Stimulated activated effector memory CD8-positive, alpha-beta T cell treated with anti-CD3 and anti-CD28 coated beads, Interleukin-12 subunit alpha, Interleukin-12 subunit beta, amount 100 ng/mL, for 72 hours (primary cell): ENCODE measurements at places on chromosomes 7 and 10.

DNA sequence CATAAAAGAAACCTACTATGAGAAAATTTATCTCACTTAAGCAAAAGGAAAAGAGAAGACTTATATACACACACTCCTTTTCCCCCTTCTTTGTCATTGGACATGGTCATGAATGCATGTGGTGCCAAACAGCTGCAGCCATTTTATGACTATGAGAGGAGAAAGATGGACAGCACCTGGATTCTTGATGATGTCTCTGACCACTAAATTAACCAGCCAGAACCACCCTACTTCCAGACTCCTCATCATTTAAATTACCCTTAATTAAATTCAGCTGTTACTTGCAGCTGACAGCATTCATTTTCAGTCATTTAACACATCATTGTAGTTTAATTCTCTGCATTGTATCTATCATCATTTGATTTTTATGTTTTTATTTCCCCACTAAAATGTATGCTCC lies 379.0 kb upstream of the HPS1 start:
- no peak for DNase-seq

- no peak for DNase-seq
Measured at GRCh38 chr7:3215624-3216585, 85.1 kb upstream of the SDK1 start.

GRCh38 chr10:53166325-53166724 lies 393.7 kb upstream of the MBL2 start:
- DNase-seq: no peak

DNA sequence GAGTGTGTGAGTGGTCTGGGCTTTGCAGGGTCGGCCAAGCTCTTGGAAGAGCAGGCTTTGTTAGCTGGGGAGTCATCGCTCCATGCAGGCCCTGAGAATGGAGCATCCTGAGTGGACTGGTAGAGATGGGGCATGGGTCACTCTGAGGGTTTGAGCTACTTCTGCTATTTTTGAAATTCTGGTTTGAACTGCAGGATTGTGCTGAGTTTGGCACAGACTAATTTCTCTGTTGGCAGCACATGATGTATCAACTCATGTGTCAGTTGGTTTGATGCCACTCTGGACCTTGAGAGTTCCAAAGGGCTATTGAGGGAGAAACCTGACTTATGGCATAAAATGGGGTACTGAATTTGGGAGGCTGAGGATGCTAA lies 56.3 kb downstream of the LRMDA start:
- no peak for DNase-seq

- no peak for DNase-seq
Measured at GRCh38 chr7:38291117-38291647, 17.7 kb upstream of the TARP start.

DNA sequence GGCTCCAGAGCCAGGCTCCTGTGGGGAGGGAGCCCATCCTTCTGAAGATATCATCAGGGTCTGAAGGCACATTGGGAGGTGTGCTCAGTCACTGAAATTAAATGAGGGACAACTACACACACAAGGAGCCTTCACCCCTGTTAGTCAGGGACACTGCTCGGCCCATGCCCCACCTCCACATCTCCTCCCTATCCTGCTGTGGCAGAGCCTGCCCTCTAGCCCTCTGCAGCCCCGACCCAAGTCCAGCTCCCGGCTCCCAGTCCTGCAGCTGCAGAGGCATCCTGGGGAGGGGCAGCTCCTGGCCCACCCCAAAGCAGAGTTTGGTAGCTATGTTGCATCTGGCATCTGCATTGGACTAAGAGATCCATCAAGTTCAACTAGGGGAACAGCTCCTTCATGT lies 136.3 kb downstream of the ZNF248 start:
- DNase-seq: no peak

DNA sequence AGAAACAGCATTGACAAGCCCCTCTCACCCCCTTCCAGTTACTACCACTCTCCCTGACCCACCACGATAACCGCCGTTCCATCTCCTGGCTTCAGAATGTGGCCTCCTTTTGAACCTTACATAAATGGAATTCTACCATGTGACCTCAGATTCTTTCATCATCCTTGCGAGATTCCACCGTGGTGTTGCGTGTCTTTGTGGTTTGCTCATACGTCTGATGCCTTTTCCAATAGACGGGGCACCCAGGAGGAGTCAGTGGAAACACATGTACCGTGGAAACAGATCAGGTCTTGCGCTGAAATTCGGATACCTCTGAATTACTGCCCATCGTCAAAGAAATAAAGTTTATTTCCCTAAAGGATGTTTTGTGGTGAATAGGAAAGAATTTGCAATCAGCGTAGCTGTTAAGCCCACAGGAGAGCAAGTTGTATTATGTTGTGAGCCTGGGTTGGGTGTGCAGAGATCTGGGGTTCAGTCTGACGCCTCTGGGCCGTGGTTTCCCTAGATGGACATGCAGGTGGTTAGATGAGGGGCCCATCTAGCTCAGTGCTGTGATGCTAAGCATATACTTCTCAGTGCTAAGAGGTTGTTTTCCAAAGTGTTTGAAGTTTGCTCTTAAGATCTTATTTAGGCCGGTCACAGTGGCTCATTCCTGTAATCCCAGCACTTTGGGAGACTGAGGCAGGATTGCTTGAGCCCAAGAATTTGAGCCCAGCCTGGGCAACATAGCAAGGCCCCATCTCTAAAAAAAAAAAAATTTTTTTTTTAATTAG lies 29.1 kb downstream of the GTF2IRD1 start:
- DNase-seq: no peak

- DNase-seq: no peak
Measured at GRCh38 chr10:131846240-131847101, 54.3 kb upstream of the PPP2R2D start.

DNA sequence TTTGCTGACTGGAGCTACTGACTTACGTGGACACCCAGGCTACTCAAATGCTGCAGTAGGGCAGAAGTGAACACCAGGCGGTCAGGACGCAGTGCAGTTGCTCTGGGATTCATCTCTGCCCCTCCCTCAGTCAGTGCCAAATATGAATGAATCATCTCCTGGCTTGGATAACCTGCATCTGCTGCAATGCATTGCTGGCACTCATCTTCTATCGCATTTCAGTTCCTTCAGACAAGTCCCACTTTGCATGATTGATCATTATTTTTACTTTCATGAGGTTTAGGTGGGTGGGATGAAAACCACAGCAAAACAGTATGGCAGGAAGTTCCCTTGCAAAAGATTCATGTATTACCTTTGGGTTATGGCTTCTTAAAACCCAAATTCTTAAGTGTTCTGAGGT lies 224.6 kb upstream of the NRP1 start:
- no peak for DNase-seq
